ENCODE measurements at places on chromosomes 2 and 18.

DNA sequence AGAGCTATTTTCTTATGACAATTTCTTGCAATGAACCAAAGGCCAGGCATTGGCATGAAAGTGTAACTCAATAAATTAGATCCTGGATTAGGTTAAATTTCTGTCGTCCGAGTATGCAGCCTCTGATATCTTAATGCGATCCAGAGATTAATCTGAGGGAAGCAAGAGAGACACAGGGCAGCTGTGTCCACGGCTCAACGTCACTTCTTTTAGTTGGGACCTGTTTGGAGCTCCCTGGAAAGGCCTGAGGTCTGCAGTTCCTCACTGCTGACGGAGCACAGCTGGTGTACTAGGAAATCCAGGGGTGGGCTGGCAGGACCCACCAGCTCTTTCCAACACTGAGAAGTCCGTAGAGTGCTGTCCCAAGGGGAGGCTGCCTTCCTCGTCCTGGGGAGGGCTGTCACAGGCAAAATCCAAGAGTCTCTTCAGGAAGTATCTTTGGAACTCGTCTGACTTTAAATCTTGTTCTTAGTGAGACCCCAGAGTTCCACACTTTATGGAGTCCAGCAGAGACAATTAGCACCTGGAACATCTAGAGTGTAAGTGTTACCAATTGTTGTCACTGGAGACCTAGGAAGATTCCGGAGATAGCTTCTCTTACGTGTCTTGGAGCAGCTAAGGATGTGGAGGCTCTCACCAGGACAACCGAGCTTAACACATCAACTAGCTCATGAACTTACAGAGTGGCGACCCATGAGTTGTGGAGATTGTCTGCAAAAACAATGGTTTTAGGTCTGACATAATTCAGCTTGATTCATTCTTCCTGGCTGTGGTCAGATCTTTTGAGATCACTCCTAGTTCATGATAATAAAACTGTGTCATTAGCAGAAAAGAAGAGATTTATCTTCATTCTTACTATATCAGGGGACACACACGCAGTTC, 173.7 kb downstream of the ACKR3 start:
- peak; percentile 90 for DNase-seq

GRCh38 chr2:128690431-128690830, 371.8 kb upstream of the HS6ST1 start:
- DNase-seq: no peak

DNA sequence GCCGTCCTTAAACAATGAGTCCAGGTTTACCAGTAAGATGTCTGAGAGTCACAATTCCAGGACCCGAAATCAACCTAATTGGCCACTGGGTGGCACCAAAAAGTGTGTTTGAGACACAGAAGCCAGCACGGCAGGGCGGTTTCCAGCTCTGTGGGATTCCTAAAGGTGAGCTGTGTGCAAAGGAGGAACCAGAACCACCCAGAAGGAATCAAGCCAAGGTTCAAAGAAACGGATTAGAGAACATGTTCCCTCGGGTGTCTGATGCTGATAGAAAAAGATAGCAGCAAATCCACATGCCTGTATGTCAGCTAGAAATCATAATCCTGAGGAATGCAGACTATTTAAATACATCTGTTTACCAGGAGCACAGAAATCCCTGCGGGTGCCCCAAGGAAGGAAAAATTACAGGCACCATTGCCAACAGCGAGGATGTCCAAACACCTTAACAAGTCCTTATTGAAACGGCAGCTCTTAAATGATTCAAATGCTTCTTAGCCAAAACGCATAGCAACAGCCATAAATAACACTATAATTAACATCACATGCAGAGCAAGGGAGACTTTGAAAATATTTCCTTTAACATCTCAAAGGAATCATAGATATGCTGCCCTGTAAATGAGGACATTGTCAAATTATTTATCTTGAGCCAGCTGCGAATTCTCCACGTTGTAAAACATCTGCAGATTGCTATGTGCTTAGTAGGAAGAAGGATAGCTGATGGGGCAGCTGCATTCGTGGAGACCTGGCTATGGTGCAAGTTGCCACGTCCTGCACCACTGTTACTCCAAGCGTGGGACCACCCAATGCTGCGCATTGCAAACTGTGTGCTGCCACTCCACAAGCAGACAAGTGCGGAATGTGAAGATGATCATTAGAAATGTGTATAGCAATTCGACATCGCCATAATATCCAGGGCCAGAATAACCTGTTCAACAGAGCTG, 318.7 kb upstream of the NCKAP5 start:
- DNase-seq: peak; percentile 58

DNA sequence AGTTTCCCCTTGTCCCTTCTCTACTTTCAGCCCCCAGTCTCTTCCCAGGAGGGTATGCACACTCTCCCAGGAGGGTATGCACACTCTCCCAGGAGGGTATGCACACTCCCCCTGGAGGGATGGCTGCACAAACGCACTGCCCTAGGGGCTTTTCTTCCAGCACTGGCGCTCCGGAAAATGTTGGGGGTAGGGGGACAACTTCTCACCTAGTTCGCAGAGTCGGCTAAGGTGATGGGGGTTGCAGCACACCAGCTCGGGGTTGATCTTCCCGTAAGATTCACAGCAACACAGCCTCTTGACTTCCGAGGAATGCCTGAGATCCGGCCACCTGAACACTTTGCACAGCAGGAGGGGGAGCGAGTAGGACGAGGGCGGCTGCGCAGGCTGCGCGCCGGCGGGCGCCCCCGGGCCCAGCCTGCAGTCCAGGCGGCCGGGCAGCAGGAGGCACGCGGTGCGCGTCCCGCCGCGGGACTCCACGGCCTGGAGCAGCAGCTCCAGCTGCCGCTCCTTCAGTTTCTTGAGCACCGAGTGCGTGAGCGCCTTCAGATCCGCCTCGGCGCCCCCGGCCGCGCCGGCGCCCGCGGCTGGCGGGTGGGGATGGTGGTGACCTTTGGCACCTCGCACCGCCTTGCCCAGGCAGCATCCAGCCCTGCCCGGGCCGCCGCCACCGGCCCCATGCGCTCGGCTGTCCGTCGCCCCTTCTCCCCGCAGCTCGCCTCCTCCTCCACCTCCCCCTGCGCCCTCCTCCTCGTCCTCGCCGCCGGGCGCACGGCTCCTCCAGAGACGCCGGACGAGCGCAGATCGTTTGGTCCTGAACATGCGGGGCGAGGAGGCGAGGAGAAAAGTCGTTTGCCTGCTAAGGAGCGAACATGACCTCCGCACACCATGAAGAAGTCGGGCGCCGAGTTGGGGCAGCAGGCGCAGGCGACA, 894 bp downstream of the SMAD7 start:
- DNase-seq: peak; percentile 78

GRCh38 chr2:46800625-46801349, 114.8 kb downstream of the MCFD2 start:
- DNase-seq: no peak

DNA sequence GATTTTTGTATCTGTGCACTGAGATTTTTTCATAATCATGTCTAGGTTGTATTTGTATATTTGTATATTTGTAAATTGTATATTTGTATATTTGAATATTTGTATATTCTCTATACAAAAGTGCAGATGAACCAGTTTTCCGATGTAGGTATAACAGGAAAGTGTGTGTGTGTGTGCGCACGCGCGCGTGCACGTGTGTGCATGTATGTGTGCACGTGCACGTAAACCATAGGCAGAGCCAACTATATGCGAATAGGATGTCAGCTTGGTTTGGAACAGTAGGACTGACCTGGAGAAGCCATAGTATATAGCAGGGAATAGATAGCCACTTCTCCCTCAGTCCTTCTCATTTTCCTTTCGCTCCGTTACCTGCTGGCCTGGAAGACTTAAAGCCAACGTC, 565.8 kb downstream of the XIRP2 start:
- no peak for DNase-seq

DNA sequence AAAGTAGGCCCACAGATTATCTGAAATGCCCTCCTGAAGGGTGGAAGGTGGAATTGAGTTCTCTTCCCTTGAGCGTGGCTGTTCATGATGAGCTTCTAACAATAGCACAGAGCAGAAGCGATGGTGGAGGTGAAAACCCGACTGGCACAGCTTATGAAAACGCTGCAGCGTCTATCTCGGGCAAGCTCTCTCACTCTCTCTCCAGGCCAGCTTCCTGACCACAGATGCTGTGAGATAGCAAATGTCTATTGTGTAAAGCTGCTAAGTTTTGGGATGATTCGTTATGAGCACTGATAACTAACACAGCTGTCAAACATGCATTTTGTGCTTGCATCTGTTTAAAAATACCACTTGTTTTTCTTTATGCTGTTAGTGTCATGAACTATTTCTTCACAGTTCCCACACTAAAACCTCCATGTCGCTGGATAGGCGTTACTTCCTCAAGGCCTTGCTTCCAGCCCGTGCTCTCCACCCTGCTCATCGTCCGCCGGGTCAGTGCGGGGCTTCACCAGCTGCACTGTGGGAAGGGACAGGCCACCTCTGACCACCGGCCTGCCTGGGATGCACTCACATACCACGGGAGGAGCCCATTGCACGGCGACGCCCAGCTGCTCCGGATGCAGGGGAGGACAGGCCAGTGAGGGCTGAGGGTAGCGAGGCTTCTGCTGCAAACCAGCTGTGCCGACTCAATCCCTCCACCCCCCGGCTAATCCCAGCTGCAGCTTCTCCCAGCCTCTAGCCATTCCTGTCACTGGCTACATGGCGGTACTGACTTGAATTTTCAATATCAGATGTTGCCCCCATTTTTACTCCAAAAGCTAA, 60.0 kb upstream of the OTOS start:
- DNase-seq: no peak

GRCh38 chr2:63057249-63058143, 6.9 kb downstream of the OTX1 start:
- no peak for DNase-seq

- peak; percentile 92 for DNase-seq
Observed at GRCh38 chr2:209472112-209472832, 48.4 kb downstream of the MAP2 start.

GRCh38 chr18:11658989-11659388, 30.1 kb upstream of the GNAL start:
- no peak for DNase-seq

DNA sequence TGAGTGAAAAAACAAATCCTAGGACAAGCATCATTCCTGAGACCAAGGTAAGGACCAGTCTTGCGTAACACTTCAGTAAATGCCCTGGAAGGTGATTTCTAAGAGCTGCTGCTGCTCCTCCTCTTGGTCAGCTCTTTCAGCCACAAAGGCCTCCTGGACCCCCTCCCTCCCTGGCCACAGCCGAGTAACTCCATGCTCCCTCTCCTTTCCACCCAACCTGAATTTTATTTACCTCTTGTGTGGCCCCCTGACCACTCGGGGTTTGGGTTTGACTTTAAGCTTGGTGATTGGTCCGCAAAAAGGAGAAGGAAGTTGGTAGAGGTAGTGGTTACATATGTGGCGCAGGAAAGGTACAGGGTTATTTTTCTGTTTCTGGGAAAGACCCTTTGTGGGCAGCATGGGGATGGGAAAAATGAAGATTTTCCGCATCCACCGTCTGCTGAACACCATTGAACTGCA, 9.2 kb downstream of the HTRA2 start:
- DNase-seq: no peak

DNA sequence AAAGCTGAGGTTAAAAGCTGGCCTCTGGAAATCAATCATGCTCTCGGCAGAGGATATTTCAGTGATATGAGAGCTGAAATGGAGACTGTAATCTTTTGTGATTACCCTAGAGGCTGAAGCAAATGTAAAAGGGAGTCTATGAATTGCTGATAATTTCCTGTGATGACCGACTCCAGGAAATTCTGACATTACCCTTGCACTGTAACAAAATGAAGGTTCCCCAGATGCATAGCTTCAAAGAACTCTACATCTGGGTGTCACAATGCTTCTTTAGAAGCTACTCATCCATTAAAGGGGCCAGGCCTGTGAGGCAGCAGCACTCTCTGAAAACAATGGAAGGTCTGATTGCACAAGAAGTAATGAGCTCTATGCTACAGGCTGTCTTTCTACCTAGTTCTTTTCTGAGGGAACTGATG, 268.2 kb upstream of the SESTD1 start:
- DNase-seq: no peak

- no peak for DNase-seq
Observed at GRCh38 chr18:63079114-63079513, 240.5 kb downstream of the BCL2 start.

DNA sequence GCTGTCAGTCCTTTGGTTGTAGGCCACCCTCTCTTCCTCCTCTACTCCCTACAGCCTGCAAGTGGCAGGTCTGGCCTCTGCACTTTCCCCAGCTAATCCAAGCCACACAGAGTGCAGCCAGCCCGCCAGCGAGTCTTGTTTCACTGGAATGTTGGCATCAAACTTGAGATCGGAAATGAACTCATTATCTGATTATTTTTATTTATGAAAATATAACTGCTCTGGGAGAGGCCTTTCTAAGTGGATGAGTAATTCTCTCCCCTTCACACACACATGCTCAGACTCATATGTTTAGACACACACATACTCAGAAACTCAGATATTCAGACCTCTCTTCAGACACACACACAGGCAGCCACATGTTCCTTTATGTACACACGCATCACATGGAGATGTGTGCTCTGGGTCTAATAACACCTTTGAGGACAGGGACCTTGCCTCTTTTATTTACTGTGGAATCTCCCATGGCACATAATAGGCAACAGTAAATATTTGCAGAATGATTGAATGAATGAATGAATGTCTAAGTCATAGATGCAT, 151.3 kb downstream of the ZFP36L2 start:
- DNase-seq: peak; percentile 98

DNA sequence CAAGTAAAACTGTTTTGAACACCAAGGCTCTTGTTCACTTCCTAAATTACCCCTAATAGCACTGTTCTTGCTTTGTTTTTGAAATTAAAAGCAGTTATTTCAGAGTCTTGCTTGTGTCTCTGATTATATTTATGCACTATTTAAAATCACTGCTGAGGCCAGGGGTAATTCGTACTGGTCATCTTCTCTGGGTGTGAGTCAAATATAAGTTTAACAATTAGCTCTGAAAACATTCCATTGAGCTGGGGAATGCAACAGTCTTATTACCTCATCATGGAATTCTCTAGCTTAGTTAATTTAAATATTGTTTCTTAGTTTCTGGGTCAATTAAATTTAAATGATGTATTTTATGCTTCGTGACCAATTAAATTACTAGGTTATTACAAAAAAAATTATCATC, 135.0 kb downstream of the MEIS1 start:
- DNase-seq: no peak

GRCh38 chr2:39723946-39724827, 54.9 kb downstream of the THUMPD2 start:
- no peak for DNase-seq

DNA sequence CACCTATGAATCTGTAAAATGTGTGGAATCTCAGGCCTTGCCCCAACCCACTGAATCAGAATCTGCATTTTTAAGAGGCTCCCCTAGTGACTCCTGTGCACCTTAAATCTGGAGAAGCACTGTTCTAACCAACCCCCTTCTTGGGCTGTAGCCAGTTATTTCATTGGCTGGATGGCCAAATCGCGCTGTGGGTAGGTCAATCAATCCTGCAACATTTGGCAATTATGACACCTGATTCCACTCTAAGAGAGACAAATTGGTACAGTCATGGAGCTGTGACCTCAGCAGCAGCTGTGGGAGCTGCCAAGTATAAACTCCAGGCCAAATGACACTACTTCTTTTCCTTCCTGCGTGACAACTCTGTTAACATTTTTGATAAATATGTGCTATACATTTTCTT, 208.7 kb downstream of the CLIP4 start:
- no peak for DNase-seq

Measured in iris pigment epithelial cell (primary cell).